ENCODE measurements at places on chromosomes 5 and 9.

DNA sequence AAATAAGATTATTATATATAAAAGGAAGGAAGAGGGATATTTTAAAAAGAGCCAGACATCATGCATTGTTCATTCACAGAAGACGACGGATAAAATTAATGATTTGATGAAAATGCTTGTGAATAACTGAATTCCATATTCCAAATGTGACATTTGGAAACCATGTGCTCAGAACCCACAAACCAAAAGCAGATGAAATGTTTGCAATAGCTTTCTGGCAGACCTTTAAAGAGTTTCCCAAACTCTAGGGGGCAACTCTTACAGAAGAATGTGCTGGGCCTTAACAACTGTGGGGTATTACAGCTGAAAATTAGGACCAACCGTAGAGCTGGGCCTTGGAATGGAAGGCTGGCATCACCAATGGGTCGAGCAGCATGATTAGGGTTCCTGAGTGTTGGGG is 471.0 kb downstream of the EFNA5 start:
- no peak for DNase-seq

GRCh38 chr9:128053560-128053959 is 13.6 kb downstream of the NAIF1 start:
- peak; percentile 38 for DNase-seq

DNA sequence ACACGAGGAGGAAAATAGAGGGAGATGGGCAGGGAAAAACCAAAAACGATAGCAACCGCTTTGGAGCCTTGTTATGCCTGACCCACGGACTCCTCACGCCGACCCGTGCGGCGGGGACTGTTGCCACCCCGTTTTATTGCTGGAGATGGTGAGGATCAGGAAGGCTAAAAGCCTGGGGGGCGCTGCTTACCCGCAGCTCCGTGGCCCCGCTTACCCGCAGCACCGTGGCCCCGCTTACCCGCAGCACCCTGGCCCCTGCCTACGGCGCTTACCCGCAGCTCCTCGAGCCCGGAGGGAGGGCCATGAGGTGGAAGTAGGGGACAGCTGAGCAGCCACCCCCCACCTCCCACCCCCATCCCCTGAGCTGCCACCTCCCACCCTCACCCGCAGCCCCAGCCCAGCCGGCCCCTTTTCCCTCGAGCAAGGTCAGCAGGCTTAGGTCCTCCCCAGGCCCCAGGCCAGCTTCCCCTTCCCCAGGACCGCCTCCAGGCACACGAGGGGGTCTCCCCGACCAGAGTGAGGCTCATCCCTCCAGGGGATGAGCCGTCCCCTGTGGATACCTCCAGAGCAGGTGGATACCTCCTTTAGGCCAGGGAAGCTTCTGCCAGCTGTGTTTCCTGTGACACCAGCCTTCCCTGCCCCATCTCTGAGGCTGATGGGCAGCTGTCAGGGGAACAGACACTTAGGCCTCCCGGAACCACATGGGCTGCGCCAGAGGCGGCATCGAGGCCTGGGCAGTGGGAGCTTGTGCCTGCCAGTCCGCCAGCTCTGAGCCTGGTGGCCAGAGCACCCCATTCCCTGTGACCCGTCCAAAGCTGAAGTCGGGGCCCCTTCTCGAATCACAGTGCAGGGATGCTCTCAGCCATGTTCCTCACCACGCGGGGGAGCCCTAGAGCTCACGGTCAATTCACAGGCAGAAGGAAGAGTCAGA is 92.3 kb downstream of the LMX1B start:
- no peak for DNase-seq

GRCh38 chr9:91972076-91972626 is 22.1 kb upstream of the ROR2 start:
- DNase-seq, result no peak

DNA sequence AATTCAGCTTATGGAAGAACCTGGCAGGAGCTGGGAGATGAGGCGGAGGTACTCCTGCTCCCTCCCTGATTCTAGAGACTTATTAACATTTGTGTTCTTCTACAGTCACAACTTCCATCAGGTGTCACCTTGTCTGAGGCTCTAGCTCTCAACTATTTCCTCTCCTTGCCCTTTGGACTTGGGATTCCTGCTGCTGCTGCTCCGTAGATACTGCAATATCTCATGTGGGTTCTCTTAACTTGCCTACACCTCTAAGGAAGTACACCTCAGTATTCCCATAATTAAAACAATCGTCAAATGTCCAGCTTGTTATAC is 21.2 kb downstream of the ANXA1 start:
- DNase-seq, result no peak

DNA sequence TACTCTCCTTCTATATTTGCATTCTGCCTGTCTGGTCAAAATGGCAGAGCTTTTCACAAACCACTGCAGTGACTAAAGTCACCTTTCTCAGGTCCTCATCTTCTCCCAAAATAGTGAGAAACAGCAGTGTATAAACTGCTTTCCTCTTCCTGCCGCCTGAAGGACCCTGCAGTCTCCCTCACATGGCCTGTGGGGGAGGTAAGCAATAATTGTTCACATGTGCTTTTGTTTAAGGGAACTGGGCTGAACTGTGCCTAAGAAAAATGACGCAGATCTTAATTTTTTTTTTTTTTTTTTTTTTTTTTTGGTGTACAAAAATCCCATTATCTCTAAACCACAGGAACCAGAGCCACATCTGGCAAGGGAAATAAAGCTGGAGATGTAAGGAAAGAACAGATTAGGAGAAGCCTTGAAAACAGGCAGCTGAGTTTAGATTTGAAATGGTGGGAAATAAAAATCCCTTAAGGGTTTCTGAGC is 131.7 kb upstream of the VLDLR start:
- peak; percentile 40 for DNase-seq

GRCh38 chr5:36657563-36657995 is 51.2 kb downstream of the SLC1A3 start:
- DNase-seq, result peak; percentile 92

- no peak for DNase-seq
Measured at GRCh38 chr9:91834740-91835139, 115.3 kb downstream of the ROR2 start.

GRCh38 chr5:23305055-23305454 is 202.4 kb upstream of the PRDM9 start:
- no peak for DNase-seq

- DNase-seq, result no peak
Measured at GRCh38 chr9:126306071-126306647, 20.5 kb upstream of the MVB12B start.

GRCh38 chr9:93952119-93952783 is 2.9 kb downstream of the BARX1 start:
- DNase-seq, result no peak

GRCh38 chr5:139760066-139761056 is 35.2 kb upstream of the PSD2 start:
- DNase-seq, result no peak

DNA sequence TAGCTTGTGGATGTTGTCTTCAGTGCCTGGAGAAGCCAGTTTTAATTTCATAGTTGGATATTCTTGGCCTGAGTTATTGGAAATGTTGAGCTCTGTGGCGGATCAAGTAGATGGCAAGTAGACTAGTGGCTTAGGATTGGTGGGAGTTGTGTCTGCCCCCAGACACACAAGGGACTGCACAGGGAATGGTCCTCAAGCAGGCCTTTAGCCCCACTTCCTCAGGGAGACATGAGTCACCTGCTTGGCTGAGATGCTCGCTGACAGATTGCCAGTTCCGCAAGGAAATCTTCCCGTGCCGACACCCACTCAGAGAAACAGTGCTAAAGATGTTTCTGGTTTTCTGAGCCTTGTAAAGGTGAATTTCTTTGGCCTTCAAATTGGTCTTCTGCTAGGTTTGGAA is 18.8 kb upstream of the CATSPER3 start:
- peak; percentile 45 for DNase-seq

- no peak for DNase-seq
Measured at GRCh38 chr9:101376111-101376848, 8.5 kb downstream of the BAAT start.

- DNase-seq, result no peak
Measured at GRCh38 chr9:111938427-111938800, 41.8 kb downstream of the UGCG start.

DNA sequence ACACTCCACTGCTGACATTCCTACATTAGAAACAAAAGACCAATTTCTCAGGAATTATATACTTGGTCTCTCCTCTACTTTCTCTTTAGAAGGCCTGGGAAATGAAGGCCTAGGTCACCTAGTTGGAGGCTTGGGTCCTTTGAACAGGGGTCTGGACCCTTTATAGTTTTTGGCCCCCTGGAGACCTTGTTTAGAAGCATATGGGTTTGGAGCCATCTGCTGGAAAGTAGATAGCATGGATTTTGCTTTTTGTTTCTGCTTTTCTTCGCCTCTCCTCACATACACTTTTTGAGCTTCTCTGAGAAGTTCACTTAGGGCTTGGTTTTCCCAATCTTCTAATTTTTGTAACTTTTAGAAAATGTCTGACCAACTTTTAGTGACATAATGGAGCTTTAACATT is 67.1 kb upstream of the CDK20 start:
- no peak for DNase-seq

DNA sequence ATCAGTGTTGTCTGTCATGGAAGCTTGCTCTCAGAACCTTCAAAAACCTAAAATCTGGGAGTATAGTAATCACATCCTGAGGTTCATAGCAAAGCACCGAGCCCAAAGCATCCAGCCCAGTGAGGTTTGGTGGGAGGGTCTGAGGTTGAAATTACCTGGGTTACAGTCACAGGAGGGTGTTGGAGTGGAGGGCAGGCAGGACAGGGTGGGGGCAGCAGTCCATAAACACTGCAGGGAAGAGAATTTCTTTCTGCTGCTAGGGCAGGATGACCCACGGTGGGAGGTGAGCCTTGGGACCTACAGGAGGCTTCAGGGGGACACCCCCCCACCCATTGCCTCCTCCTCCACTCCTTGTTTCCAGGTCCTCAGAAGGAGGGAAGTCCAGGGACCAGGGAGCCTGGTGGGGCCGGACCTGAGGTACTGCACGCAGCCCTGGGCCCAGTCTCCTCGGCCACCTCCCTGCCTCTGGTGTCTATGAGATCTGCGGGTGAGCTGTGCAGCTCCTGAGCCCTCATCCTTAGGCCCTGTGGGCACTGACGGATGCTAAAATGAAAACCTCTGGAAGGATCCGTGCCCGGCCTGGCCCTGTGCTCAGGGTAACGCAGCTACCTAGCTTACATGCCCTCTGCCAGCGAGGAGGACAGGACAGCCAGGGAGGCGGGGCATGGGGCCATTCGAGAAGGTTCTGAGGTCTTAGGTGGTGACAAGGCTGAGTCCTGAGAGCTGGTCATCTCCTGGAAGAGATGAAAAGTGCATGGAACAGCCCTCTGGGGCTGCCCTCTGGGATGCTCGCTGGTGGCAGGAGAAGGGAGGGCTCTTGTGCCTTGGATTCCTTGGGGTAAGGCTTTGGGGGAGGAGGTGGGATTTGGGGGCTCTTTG is 1.8 kb upstream of the ADCY2 start:
- no peak for DNase-seq

DNA sequence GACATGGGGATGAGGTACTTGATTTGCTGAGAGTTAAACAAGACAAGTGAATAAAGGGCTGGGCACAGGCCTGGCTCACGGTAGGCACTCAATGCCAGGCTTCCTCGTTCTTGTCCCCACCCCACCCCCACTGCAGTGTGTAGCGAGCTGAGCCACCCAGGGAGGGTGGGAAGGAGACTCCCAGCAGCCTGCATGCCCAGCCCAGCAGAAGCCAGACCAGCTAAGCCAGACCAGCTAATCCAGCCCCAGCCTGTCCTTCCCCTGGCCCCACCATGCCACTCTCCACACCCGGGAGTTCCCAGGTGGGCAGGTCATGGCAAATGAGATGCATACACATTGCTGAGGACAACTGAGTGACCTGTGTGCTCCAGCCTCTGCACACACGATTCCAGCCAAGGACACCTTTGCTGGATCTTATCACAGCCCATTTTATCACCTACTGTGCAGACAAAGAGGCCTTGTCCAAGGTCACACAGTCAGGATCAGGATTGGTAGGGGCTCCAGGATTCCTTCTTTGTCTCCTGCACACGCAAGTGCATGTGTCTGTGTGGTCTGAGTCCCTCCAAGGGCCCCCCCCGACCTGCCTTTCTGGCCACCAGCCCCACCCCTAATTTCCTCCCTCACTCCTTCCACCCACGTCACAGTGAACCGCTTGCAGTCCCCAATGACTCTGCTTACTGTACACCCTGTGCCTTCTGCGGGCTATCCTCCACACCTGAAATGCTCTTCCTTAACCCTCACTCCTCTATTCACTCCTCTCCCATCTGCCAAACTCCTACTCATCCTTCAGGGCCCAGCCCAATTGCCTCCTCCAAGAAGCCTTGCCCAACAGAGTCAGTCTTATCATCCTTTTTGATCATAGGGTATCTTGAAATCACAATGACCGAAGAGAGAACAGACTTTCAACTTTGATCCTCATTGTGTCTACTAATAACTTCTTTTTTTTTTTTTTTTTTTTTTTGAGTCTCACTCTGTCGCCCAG is 26.6 kb downstream of the DUSP1 start:
- DNase-seq, result no peak

GRCh38 chr9:98922721-98923435 is 20.8 kb upstream of the COL15A1 start:
- DNase-seq, result no peak

DNA sequence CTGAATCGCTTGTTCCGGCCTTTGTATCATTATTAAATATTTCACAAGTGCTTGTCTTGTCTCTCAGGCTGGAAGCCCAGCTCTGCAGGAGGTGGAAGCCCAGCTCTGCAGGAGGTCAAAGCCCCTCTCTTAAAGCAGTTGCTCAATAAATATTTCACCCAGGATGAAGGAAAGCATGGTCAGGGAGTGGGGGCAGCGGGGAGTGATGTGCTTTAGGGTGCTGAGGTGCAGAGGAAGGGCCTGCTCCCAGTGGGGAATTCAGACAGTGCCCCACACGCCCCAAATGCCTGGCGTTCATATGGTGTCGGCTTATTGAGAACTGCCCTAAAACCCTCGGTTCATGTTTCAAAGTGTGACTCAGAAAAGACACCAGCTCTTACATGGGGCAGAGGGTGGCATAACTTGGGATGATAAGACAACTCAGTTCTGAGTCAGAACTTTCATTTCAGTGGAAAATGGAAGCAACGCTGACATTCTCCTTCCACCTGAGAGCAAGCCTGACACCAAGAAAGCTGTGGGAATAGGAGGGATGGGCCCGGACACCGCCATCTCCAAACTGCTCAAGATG is 114.3 kb upstream of the DAP start:
- DNase-seq, result no peak

GRCh38 chr5:10596886-10597451 is 33.1 kb downstream of the ANKRD33B start:
- DNase-seq, result no peak

- no peak for DNase-seq
Measured at GRCh38 chr5:38008198-38008597, 168.4 kb upstream of the GDNF start.
